GM23338 (cell line): ENCODE measurements at places on chromosomes 3 and 15. TPM values are rescaled to one million over a fixed set of nuclear protein-coding genes. Genes with fewer than 3 reads are reported as not detected.

GRCh38 chr3:37094636-37095035, 79.7 kb downstream of the LRRFIP2 start:
- no peak for DNase-seq

GRCh38 chr3:37029111-37029510, 35.8 kb downstream of the MLH1 start:
- no peak for DNase-seq

- DNase-seq, result no peak
Observed at GRCh38 chr15:99702895-99703602, 30.2 kb downstream of the LYSMD4 start.

Gene ECE2
- 0.24 TPM in 1 of 2 replicates, not detected in the other for total RNA-seq

Gene GPR149
- total RNA-seq, result 0.21 TPM in 1 of 2 replicates, not detected in the other

- DNase-seq, result no peak
Observed at GRCh38 chr15:34772312-34772711, 17.5 kb upstream of the GJD2 start.

Gene GRAMD1C
- 0.78 and 3.3 TPM in 2 replicates for total RNA-seq

DNA sequence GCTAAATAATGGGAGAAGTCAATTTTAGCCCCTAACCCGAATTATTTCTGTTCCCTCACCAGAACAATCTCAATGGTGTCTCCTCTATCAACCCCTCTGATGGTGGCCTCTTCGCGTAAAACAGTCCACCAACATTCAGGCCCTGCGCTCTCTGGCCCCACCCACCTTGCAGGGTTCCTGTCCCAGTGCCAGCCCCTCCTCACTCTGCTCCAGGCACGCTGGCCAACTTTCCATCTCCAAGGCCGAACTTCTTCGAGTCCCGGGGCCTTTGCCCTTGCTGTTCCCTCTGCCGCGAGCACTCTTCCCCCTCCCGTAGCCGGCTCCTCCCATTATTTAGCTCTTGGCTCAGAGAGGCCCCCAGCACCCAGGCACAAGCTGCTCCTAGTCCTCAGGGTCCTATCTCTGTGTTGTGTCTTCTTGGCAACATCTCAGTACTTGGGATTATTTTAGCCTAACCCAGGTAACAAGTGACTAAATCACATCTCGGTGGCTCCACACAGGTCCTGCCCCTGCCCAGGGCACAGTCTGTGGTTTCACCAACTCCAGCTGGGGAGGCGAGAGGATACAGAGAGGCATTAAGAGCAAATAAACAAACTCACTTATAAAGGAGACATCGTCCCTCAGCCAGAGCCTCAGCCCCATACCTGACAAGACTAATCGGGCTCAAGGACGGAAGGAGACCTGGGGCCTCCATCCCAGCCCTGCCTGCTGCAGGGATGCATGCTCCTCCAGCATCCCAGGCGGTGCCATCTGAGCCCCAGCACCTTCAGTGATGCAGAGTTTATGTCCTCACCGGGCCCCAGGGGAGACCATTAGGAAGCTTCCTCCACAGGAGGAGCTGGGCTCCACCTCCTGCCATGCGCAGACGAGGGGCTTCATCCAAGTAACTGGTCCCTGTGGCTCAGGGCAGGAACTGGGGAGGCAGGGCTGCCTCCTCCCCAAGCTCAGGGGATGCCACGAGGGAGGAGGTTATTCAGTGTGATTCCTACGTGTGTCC, 19.7 kb upstream of the IQSEC1 start:
- DNase-seq, result no peak

- no peak for DNase-seq
Observed at GRCh38 chr15:17026633-17027032, 3515.0 kb downstream of the GOLGA6L6 start.

DNA sequence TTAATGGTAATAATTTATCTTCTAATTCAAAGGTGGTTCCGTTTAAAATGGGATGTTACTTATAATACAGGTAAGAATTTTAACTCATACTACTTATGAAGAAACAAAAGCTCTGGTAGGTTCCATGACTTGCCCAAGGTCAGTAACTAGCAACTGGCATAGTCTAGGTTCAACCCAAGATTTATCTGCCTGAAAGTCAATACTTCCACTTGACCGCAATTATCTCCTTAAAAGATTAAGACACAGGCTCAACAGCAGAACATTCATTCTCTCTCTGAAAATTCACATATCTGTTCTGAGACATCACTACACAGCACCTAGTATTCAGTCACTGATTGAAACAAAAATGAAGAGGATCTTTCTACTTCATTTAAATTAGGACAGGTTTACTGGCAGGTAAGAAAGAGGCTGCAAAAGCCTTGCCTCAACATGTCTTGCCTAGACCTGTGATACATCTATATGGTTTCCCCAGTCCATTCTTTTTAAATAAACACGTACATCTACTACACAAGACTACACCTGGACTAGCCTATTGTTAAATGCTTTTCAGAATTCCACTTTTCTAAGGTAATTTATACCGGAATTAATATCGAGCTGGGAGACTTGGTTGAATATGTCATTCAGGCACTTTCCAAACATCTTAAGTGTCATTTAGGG, 1.2 kb downstream of the CSNK1G1 start:
- no peak for DNase-seq

Gene ARHGEF26
- total RNA-seq, result 16.9 and 17.3 TPM in 2 replicates

Gene UBA7
- total RNA-seq, result 0.14 and 0.50 TPM in 2 replicates

DNA sequence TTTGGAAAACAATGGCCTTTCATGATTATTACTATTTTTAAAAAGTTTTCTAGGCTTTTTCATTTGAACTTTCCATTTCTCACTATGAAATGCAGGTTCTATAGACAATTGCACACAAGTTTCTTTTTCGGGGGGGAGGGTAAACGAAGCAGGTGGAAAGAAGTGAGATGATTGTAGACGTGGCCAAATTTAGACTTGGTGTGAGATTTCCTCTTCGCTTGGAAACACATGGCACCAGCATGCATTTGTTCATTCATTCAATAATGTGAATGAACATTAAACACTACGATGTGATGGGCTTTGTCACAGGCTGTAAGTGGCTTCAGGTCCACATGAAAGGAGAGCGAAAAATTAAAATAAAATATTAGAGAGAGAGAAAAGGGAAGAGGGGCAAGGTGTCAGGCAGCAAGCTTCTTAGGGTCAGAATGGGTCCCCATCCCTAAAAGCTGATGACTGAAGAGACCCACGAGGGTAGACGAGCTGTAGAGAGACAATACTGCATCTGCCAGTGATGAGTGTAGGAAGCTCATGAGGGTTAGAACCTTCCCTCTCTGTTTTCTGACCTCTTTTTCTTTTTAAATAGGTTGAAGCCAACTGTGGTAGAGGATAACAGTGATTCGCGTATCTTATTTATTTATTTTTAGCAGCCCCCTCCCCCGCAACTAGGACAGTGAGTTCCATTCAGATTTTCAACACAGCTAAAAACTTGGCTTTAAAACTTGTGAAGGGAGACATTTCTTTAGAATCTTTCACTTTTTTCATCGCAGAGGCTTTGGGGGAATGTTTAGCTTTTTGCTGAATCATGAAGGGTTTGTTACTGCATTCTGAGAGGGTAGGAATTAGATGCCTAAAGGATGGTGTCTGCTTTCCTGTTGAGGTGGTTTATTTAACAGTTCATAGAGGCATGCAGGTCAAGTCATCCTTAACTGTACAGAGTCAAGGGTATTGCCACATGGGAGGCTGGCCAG, 36.2 kb downstream of the GAP43 start:
- no peak for DNase-seq

GRCh38 chr3:125240496-125240895, 27.9 kb upstream of the SLC12A8 start:
- DNase-seq, result no peak

Gene CPA3
- not detected in 2 replicates for total RNA-seq

- no peak for DNase-seq
Observed at GRCh38 chr3:157982359-157982758, 123.9 kb downstream of the SHOX2 start.

GRCh38 chr15:24865303-24865702, 89.5 kb upstream of the SNRPN start:
- DNase-seq, result no peak

DNA sequence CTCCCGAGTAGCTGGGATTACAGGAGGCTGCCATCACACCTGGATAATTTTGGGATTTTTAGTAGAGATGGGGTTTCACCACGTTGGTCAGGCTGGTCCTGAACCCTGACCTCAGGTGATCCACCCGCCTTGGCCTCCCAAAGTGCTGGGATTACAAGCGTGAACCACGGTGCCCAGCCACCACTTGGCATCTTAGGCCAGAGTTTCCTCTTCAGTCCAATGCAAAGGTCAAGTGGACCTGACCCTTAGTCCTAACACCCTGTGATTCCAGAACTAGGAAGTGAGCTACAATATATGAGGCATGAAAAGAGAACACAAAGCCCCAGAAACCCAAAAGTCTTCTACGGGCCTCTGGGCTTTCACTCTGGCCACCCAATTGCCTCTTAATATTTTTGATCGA, 5.3 kb downstream of the MYLK start:
- no peak for DNase-seq

Gene GPR27
- 11.3 and 11.8 TPM in 2 replicates for total RNA-seq

Gene ADAMTS7
- 46.5 and 52.7 TPM in 2 replicates for total RNA-seq

Gene C3orf62
- 2.4 and 5.4 TPM in 2 replicates for total RNA-seq

Gene ABHD10
- total RNA-seq, result 28.0 and 29.2 TPM in 2 replicates

- no peak for DNase-seq
Observed at GRCh38 chr15:64251658-64252057, 88.8 kb upstream of the PPIB start.

DNA sequence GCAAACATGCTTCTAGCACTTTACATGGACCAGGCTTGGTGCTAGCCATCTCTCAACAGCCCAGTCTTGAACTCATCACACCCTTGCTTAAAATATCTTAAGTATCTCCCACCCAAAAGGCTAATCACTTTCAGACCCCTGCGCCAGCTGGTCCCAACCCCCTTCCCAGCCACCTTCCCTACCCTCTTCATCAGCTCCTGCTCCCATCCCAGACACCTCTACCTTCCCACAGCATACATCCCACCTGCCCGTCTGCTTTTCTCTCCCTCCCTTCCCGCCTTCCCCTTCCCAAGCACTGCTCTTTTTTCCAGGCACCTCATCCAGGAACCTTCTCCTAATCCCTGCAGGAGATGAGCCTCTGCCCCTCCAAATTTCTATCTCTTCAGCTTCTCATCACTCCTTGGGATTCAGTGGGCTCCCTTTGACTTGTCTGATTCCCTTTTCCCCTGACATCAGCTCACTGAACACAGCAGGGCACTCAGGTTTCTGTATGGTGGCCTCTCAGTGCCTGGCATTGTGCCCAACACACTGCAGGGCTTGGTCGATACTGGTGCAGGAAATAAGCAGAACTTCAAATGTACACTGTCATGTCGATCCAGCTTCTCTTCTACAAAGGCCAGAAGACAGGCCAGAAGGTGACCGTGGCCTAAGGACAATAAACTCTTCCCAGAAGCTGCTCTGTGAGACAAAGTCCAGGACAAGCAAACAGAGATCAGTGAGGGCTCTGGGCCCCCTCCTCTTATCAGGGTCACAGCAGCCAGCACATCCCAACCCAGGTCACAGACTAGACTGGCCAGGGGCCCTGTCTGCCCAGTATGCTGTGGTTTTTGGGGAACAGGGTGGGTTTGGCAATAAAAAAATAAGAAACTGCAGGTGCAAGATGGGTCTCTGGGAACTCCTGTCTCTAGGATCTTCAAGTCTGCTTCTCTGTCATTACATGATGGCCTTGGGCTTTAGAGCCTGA, 2.2 kb upstream of the ITIH1 start:
- no peak for DNase-seq

- DNase-seq, result no peak
Observed at GRCh38 chr3:29668233-29668632, 387.4 kb downstream of the RBMS3 start.

Gene WDR5B
- total RNA-seq, result 2.4 and 2.7 TPM in 2 replicates

DNA sequence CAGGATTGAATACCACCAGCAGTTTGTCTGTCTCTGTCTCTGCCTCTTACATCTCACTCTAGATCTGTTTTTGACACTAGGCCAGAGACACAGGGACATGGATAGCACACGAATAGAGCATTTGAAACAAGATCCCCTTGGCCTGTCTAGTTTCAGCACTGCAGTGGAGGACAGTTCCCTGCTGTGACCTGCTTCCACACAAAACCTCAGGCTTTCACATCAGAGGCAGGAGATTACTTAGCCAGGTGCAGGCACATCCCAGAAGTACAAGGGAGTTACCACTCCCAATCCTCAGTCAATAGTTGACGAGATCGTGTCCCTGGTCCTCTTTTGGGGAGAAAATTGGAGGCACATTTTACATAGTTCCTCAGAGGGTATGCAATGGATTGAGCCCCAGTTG, 34.0 kb upstream of the CCK start:
- DNase-seq, result peak; percentile 69

GRCh38 chr3:11553436-11554235, 90.1 kb downstream of the VGLL4 start:
- DNase-seq, result no peak

- DNase-seq, result no peak
Observed at GRCh38 chr3:69690-70089, 126.9 kb upstream of the CHL1 start.

DNA sequence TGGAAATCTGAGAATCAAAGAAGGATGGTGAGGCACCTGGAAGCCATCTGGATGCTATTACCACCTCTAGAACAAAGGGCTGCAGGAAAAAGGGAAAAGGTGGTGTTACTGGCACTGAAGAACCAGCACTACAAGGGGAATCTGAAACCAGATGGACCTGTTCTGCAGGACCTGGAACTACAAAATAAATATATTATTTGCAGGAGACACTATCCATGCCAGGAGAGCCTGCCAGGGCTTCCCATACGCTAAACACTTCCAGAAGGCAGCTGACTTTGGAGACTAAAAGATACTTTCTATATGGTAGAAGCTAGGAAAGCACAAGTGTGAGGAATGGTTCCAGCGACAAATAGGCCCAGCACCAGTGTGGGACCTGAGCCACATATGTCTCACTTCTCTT, 83.4 kb upstream of the POU1F1 start:
- no peak for DNase-seq

DNA sequence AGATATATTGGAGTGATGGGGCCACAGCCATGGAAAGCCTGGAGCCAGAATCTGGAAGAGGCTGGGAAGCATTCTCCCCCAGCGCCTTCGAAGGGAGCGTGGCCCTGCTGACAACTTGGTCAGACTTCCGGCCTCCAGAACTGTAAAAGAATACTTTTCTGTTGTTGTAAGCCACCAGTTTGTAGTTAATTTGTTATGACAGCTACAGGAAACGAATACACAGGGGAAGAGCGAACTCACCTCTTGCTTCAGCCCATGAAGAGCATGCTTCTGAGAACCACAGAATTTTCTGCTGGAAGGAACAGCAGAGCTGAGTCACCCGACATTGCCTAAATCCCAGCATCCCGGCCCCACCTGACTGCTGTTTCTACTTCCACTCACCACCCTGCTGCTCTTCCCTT, 501.7 kb downstream of the SHQ1 start:
- no peak for DNase-seq

DNA sequence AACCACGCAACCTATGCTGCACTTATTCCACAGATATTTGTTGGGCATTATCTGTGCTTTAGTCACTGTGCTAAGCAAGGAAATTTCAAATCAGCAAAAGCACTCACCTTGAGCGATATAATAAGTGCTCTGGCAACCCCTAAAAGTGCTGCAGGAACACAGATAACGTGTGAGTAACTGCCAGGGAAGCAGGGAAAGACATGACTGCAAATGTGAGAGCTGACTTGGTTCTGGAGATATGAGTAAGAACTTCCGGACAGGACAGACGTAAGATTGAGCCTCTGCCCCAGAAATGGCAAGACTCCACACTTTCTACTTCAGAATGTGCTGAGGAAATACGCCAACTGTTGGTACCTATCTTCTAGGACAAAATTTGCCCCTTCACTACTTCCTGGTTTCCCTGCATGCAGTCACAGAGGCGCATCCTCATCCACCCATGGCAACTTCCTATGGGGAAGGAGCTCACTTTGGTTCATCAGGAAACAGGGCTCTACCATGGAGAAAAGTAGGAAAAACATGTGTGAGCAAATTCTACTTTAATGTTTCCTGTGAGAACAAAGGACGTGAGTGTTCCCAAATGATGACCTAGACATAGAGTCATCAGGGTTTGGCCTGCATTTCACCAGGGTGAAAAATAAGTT, 41.7 kb downstream of the AQP9 start:
- no peak for DNase-seq
